Stimulated activated CD4-positive, alpha-beta T cell treated with anti-CD3 and anti-CD28 coated beads, Interleukin-2, amount 100 ng/mL, for 24 hours (primary cell): ENCODE measurements at places on chromosomes 5 and 9.

DNA sequence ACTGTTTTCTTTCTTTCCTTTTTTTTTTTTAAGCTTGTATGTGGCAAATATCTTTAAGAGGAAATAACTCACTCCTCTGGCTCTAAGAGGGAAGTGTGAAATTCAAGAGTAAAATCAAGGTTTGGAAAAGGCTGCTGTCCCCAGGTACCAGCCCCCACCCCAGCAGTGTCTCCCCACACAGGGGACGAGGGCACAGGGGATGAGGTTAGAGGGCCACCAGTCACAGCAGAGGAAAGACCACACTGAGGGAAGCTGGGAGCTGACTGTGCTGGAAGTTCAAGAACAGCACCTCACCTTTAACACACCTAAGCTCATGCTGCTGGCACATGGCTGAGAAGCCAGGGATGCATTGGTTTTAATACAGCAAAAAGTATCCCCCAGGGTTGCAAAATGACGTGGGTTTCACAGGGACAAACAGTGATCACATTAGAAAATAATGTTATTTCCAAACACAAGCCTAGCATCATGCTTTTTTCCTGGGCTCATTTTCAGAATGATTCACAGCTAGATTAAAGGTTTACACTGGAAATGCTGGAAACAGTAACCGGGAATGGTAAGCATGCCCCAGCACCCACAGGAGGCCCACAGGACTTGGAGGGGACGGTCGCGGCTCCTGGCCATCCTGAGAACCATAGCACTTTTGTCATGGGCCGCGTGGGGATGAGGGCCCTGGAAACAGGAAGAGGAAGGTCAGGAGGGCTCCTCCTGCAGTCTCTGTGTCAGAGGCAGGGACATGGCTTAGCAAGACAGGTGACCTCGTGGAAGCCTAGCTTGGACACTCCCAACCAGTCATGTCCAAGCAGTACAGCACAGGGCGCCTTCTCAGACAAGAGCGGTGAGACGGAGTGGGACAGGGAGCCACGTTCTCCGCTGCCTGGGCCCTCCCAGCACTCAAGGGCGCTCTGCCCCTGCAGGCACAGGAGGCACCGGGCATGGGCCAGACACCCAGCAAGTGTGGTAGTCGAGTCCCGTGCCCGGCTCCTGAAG, 6.9 kb downstream of the LPCAT1 start:
- DNase-seq = peak; percentile 11

GRCh38 chr5:36382890-36383289, 81.2 kb upstream of the RANBP3L start:
- no peak for DNase-seq

- DNase-seq = no peak
Observed at GRCh38 chr5:160270704-160271103, 41.4 kb downstream of the FABP6 start.

- no peak for DNase-seq
Observed at GRCh38 chr5:149863830-149864229, 80.8 kb downstream of the PDE6A start.

DNA sequence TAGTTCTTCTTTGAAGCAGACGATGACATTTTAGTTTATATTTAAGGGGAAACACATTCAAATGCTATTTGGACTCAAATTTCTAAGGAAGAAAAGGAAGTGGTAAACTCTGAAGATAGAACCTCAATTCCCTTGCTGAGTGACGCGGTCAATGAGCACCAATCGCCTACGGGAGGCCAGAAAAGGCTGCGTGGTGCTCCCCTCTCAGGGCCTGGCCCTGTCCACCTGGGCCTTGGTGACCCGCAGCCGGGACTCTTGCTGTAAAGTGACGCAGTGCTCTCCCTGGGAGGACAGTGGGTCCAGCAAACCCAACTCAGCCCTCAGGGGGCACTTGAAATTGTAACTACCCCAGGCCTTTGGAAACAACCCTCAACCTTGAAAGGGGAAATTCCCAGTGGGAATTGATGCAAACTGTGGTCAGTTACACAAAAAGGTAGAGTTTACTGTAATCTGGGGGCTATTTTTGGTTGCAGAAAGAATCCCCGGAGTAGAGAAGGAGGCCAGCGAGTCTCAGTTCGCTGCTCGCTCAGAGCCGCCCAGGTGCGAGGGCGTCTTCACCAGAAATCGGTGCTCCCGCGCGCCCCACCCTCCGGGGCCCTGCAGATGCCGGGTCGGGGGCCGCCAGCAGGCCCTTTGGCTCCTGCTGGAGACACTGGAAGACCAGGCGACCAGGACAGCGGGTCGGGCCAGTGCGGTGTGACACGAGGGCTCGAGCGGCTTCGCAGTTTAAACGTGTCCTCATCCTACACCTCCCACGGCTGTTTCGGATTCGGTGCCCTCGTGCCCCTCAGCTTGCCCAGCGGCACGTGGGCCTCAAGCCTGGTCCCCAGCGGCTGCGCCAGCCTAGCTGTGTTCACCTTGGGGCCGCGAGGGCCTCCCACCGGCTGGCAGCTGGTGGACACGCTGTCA, 1.4 kb upstream of the ANKRD33B start:
- no peak for DNase-seq

DNA sequence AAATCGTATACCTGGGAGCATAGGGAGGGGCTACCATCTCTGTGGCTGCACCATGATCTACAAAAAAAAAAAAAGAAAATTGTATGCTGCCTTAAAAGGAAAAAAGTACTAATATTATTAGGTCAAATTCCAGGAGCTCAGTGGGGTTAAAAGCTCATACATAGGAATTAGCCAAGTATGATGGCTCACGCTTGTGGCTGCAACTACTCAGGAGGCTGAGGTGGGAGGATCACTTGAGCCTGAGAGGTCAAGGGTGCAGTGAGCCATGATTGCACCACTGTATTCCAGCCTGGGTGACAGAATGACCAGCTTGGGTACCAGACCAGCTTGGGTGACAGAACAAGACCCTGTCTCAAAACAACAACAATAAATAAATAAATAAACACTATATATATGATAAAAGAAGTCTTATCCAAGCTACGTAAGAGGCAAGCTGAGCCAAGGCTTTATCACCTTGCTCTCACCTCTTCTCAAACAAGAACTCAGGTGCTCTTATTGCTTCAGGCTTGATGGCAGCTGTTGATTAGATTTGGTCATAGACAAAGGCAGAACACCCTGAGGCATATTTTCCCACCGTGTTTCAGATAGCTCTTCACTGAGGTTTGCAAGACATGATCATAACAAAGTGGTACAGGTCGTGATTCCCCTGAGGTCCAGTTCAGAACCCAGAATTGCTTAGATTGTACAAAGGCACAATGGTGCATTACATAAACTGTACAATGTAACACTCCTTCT, 3.3 kb upstream of the FBXW11 start:
- DNase-seq = no peak

GRCh38 chr5:17720071-17720470, 85.8 kb downstream of the TAF11L14 start:
- DNase-seq = no peak

- no peak for DNase-seq
Observed at GRCh38 chr5:132182359-132183040, 45.2 kb downstream of the P4HA2 start.
